NCI-H1417 (cell line): ENCODE measurements at places on chromosomes 5 and 9.

DNA sequence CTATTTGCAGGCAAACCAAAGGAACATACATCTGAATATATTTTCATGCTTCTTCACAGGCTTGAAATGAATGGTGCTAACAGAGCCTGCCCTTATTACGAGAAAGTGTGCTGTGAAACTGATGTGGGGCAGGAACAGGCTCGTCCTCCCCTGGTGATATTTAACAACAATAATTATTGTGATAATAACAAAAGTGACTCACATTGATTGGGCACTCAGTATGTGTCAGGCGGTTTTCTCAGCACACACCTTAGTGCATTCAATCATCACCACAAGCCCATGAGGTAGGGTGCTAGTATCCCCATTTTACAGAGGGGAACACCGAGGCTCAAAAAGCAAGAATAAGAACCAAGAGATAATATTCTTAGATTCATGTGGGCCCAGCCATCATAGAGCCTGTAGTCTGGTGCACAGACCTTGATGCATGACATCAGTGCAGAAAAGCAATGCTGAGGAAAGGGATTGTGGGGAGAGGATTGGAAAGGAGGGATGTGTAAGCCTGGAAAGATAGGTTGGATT lies 18.1 kb upstream of the BOD1 start:
- no peak for DNase-seq

- no peak for DNase-seq
Observed at GRCh38 chr5:376799-377325, 55.3 kb downstream of the AHRR start.

GRCh38 chr5:107698286-107698685 lies 27.5 kb upstream of the EFNA5 start:
- DNase-seq, result no peak

GRCh38 chr5:59640411-59640810 lies 253.1 kb downstream of the PDE4D start:
- no peak for DNase-seq

DNA sequence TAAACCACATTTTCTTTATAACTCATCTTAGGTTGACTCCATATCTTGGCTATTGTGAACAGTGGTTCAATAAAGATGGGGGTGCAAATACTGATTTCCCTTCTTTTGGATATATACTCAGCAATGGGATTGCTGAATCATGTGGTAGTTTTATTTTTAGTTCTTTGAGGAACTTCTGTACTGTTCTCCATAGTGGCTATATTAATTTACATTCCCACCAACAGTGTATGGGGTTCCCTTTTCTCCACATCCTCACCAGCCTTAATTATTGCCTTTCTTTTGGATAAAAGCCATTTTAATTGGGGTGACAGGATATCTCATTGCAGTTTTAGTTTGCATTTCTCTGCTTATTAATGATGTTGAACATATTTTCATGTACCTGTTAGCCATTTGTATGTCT lies 107.7 kb upstream of the EQTN start:
- no peak for DNase-seq

GRCh38 chr5:10333154-10334006 lies 20.1 kb upstream of the MARCHF6 start:
- no peak for DNase-seq

GRCh38 chr9:121956808-121957207 lies 136.3 kb downstream of the TTLL11 start:
- DNase-seq, result no peak

- DNase-seq, result no peak
Observed at GRCh38 chr5:40043916-40044315, 619.1 kb upstream of the DAB2 start.

DNA sequence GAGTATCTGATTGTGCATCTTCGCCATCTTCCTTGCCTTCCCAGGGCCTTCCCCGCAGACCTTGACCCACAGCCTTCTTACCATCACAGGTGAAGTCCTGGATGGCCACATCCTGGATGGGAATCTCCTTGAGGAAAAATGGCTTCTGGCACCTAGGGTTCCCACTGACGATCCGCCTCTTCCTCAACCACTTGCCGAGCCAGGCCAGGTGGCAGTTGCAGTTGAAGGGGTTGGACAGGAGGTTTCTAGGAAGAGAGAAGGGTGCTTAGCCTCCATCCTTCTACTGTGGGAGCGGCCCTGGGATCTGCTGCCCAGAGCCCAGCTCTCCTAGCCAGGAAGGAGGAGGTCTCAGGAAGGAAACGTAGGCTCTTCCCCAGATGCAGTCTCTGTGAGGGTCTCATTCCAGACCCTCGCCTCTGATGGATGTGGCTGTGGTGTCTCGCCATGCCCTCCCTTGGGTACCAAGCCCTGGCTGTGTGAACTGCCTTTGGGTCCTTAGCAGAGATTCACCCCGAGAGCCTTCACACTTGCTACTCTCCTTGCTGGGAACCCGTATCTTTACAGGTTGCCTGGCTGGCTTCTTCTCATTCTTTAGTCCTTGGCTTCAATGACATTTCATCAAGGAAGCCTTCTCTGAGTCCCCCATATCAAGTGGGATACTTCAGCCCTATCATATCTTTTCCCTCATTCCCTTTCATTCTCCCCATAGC lies 170.4 kb upstream of the PANK3 start:
- no peak for DNase-seq

DNA sequence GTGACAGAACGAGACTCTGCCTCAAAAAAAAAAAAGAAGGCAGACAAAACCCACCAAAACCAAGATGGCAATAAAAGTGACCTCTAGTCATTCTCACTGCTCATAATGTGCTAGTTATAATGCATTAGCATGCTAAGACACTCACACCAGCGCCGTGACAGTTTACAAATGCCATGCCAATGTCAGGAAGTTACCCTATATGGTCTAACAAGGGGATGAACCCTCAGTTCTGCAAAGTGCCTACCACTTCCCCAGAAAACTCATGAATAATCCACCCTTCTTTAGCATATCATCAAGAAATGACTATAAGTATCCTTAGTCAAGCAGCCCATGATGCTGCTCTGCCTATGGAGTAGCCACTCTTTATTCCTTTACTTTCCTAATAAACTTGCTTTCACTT lies 4.7 kb upstream of the BICD2 start:
- no peak for DNase-seq

DNA sequence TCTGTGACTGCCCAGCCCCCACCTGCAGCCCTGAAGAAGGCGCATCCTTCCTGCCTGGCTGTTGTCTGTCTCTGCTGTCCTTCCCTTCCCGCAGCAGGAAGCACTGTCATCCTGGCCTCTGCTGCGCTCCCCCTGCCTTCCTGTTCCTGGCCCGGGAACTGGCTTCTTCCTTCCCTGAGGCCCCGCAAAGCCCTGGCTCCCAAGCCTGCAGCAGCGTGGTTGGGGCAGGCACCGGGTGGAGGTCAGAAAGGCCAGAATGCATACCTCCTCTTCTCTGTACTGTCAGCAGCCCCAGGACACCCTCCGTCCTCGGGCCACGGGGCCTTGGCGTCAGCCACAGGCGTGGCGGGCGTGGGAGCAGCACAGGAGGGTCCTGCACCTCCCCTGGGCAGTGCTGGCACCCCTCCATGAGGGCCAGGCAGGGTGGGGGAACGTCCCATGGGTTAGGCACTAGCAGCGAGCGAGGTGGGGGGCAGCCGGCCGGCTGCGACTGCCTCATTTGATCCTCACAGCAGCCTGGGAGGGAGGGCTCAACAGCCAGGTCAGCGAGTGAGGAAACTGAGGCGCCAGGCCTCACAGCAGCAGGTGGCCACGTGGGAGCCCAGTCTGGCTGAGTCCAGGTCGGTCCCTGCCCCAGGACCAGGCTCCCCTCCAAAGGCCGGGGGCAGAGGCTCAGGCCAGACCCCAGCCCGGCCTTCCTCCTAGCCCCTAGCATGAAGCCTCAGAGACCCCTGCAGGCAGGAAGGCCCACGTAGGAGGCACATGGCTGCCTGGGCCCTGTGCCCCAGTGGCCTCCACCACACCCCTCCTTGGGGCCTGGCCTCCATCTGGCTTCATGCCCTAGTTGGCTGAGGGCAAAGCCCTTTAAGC lies 9.4 kb downstream of the FLT4 start:
- DNase-seq, result no peak

GRCh38 chr9:34363619-34364351 lies 12.9 kb downstream of the MYORG start:
- no peak for DNase-seq

GRCh38 chr5:51382521-51383130 lies 622 bp upstream of the ISL1 start:
- peak; percentile 72 for DNase-seq

- DNase-seq, result no peak
Observed at GRCh38 chr5:144156767-144157171, 13.7 kb downstream of the YIPF5 start.

- DNase-seq, result peak; percentile 1
Observed at GRCh38 chr5:119470851-119471451, 18.7 kb downstream of the HSD17B4 start.

- DNase-seq, result no peak
Observed at GRCh38 chr5:95615164-95615467, 4.8 kb upstream of the GPR150 start.

- DNase-seq, result no peak
Observed at GRCh38 chr9:4080921-4081895, 218.7 kb downstream of the GLIS3 start.

DNA sequence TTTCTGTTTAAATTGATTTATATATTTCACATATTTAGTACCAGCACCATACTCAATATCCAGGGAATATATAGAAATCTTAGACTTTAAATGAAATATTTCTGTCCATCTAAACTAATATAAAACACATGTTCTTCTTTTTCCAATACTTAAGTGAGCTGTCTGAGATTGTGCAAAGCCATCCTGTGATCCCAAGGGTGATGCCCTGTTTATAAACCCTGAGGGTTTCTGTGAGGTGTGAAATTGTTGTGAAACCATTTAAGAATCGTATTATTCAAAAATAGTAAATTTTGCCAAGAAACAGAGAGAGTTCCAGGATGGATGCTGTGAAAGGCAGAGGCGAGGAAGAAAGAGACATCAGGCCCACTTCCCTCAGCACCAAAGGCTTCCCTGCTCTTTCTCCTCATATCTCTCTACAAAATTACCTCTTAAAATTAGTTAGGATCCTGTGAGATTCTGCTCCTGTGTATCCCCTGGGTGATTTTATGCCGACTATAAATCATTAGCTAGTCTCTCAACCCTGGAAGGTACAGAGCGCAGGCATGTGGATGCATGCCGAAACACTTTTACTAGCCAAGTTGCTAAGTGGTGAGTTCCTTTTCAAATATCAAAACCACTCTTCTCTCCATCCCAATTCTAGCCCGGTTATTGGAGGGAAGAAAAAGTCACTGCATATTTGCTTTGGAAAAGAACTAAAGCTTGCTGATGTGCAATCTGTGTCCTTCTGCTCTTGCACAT lies 183.0 kb downstream of the GLIS3 start:
- DNase-seq, result no peak

DNA sequence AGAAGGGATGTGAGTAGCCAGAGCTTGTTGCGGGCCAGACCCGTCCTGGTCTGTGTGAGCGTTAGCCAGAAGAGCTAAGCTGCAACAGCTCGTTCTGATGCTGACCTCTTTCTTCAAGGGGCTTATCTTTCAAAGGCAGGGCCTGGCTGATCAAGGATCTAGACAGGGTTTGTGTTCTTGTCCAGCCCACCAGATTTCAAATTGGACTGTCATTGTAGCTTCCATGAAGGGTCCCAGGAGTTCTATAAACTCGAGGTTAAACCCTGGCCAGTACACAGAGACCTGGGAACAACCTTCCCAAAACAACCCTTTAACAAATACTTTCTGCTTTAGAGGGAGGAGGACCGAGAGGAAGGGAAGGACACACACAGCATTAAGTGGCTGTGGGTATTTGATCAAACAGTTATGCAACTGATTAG lies 153.0 kb upstream of the TUT7 start:
- DNase-seq, result no peak

GRCh38 chr5:13403351-13403750 lies 541.1 kb downstream of the DNAH5 start:
- DNase-seq, result no peak

DNA sequence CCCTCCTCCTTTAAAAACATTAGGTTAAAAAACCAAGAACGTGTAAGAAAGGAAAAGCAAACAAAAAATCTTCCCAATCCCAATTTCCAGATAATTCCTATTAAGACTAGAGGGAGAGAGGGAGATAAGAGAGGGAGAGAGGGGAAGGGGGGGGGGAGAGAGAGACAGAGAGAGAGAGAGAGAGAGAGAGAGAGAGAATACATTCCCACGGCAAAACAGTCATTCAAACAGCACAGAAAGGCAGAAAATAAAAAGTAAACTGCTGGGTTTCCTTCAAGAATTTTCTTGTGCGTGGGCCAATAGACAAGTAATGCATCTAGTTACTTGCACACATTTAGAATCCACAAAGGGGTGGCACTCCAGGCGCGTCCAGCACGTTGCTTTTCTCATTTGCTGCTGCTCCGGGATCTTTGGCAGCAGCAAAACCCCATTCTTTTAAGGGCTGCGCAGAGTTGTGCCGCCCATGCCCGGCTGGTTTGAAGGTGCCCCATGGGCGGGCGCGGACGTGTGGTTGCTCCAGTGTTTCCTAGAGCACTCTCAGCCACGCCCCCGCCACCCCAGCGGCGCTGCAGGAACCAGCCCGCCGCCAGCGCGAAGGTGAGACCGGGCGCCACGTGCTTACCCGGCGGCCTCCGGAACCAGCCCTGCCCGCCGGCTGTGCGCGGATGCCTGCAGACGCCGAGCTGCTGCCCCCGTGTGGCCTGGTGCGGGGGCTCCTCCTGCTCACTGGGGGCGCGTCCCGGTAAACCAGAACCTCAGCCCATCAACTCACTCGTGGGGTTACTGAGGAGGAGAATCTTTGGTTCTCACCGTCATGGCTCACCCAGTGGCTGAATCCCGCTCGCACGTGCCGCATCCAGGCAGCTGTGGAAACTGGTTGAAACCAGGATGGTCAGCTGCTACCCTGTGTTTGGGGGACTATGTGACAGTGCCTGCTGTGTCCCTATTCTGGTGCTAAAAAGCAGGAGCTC lies 44.6 kb downstream of the STC2 start:
- peak; percentile 78 for DNase-seq

GRCh38 chr5:169531631-169532030 lies 51.9 kb upstream of the SPDL1 start:
- no peak for DNase-seq

GRCh38 chr9:88979791-88980190 lies 11.5 kb upstream of the S1PR3 start:
- DNase-seq, result no peak

- no peak for DNase-seq
Observed at GRCh38 chr9:22574740-22575139, 128.1 kb downstream of the DMRTA1 start.

- DNase-seq, result no peak
Observed at GRCh38 chr9:116928884-116929283, 241.8 kb downstream of the TRIM32 start.
